ENCODE measurements at places on chromosomes 16 and 17. TPM values are rescaled to one million over a fixed set of nuclear protein-coding genes. Genes with fewer than 3 reads are reported as not detected.

The C16orf86 gene
- total RNA-seq, result 1.3 TPM

The MT1M gene
- total RNA-seq, result 1.3 TPM

The PRR14 gene
- 5.6 TPM for total RNA-seq

The ANKRD40 gene
- 47.0 TPM for total RNA-seq

The RCVRN gene
- total RNA-seq, result not detected

The HOXB1 gene
- not detected for total RNA-seq

The ETV4 gene
- total RNA-seq, result 4.7 TPM

The SLFN12 gene
- total RNA-seq, result 47.9 TPM

The TSC2 gene
- total RNA-seq, result 69.9 TPM

The TIGD7 gene
- 7.3 TPM for total RNA-seq

The SSH2 gene
- total RNA-seq, result 16.1 TPM

The CMTM1 gene
- 3.9 TPM for total RNA-seq

The VPS25 gene
- 52.2 TPM for total RNA-seq

The CCNF gene
- 26.8 TPM for total RNA-seq

The LPO gene
- total RNA-seq, result not detected

The FOXC2 gene
- 0.64 TPM for total RNA-seq

The SPATA22 gene
- total RNA-seq, result 3.5 TPM

The SBK1 gene
- total RNA-seq, result not detected

The UTP18 gene
- 44.0 TPM for total RNA-seq

The SOX8 gene
- not detected for total RNA-seq

The POLR3E gene
- total RNA-seq, result 19.0 TPM
